ENCODE measurements at places on chromosomes 6 and 20.

GRCh38 chr20:6140947-6141346 is 18.1 kb upstream of the FERMT1 start:
- DNase-seq: no peak

GRCh38 chr20:4519534-4519933 is 202.2 kb upstream of the PRND start:
- peak; percentile 54 for DNase-seq

DNA sequence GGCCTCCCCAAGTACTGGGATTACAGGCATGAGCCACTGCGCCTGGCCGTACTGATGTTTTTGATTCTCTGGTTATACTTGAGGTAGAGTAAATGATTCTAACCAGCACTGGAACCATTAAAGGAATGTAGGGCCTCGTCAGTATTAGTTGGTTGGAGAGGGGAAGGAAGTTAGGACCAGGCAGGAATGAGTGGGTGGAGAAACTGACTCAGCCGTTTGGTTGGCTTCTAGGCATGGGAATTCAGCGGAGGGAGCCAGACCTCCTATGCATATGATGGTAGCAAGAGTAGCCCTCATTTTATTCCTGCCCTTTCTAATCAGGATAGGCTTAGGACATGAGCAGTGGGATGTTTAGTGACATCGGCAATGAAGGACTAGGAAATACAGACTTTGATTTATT is 19.0 kb upstream of the SERINC3 start:
- DNase-seq: no peak

GRCh38 chr20:58623579-58624473 is 27.3 kb upstream of the STX16 start:
- DNase-seq: no peak

DNA sequence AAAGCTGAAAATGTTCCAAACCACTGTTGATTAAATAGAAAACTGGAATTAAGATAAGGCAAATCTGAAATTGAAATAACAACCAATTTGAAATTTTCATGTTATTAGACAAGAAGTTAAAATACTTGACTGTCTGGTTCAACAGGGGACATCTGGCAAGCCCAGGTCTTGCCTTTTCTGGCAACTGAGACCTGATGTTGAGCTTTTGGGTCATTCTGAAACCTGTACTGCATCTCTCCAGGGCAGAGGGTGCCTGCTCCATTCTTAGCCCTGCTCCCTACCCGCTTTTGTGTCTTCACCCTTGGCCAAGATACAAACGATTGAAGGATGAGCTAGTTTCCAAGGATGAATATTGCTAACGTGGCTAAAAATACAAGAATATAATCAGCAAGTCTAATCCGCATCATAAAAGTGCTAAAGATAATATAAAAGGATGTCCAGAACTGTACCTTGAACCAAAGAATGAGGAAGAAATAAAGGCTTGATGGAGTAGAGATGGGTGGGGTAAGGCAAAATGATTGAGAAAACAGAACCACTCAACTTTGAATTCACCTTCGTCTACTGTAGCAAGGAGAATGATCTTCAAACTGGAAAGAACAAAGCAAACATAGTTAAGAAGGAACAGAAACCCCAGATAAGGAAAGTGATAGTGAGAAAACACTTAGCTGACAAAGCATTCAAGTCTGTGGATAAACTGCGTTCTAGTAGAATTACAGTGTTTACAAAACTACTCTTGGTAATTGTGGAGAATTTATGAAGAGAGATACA is 109.8 kb upstream of the MAN1A1 start:
- no peak for DNase-seq

GRCh38 chr6:3299221-3299620 is 40.5 kb downstream of the PSMG4 start:
- no peak for DNase-seq

DNA sequence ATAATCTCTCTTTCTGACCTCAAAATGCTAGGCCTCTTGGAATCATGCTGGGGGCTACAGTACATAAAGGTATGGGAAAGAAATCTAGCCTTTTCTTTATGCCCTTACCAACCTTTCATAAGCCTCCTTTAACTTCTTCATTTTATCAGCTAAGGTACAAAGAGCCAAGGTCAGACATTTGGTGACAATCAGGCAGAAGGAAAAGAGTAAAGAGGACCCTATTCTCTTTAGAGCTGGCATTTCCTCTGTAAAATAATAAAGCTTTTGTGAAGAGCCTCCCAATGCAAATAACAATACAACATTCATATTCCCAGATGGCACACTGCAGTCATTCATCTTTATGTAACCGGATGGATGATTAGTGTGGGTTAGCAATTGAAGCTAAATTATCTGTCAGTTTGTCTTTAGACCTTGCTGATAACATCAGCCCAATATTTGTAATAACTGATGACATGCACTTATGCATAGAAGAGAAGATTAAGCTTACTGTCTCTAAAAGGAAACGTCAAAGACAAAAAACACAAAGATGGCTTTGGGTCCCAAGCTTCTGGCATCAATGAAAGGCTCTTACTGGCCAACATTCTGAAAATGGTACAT is 163.1 kb downstream of the IBTK start:
- DNase-seq: no peak

DNA sequence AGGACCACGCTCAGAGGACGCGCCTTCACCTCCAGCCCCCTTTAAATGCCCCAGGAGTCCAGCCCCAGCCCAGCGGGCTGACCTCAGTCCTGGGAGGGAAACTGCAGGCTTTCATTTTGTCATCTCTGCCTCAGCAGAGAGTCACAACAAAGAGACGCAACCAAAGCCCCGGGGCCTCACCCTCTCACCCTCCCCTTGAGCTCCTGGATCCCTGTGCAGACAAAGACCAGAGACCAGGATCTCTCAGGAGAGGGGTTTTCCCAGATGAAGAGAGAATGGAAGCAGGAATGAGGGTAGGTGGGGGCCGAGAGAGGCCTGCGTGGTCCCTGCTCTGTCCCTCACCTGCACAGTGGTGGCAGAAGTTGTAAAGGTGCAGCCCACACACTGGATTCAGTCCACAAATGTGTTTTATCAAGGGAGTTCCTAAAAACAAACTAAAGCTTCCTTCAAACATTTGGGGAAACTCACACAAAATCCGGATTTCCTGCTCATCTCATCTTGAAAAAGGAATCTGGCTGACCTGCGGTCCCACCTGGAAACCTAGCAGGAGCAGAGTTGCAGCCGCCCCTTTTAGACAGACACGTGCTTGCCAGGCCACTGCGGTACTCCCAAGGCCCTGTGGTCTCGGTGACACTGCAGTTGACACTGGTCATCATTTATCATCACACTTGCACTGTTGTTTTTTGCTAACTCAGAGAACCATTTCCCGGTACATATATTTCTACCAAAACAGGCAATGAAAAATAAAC is 27.1 kb downstream of the PTGIS start:
- DNase-seq: no peak

GRCh38 chr20:47727909-47728361 is 57.3 kb downstream of the SULF2 start:
- no peak for DNase-seq

DNA sequence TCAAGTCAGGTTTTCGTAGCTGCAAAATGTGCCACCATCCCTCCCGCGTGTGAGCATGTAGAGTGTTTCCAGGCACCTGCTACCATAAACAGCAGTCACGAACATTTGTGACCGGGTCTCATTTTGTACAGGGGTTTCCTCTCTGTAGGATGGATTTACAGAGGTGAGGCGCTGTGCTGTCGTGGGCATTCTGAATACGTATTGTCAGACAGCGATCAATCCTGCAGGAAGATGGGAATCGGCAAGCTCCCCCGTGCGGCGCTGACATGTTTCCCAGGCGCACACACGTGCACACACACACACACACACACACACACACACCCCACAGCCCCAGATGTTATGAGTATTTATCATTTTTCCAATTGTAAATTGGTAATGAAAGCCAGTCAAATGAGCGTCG is 15.8 kb downstream of the ANKRD60 start:
- DNase-seq: no peak

- DNase-seq: no peak
Observed at GRCh38 chr20:36548704-36549627, 7.6 kb downstream of the MYL9 start.

DNA sequence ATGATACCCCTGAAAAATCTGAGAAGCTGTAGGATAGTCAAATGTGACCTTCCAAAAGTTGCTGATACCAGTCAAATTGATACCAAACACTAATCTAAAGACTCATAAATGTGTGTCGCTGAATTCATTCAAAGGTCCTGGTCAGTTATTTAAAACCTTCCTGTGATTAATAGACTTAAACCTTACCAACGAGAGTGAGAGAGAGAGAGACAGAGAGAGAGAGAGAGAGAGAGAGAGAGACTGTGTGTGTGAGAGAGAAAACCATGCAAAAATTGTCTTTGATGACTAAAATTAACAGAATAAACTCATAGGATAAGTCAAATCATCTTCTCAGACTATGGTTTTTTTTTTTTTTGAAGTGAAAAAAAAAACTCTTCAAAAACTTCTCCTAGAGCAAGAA is 370.9 kb upstream of the HS3ST5 start:
- no peak for DNase-seq

GRCh38 chr6:151372164-151372563 is 19.2 kb downstream of the ZBTB2 start:
- DNase-seq: no peak

DNA sequence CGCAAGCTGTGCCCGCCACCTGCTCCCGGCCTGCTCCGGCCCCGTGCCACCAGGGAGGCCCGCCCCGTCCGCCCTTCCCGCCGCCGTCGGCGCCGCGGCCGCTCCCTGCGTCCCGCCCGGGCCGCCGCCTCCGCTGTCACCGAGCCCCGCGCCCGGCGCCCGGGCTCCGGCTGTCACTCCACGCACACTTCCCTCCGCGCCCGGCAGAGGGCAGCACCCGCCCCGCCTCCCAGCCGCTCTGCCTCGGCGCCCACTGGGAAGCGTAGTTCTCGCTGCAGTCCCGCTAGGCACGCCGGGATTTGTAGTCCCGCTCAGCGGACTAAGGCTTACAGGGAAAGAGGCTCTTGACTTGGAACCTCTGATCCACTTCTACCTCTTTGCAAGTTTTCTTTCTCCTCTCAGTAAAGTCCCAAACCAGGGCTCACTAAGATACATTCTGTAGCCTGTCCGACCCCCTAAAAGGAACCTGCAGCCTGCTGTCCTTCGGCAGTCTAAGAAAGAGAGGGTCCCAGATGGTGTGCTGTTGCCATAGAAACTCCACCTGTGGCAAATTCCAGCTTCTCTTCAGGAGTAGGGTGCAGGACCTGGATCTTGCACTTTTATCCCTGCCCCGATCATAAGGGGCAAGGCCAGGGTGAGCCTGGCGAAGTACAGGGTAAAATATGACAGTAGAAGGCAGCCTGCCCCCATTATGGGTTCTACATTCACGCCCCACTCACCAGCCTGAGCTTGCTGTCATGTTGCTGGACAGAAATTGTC is at the start of gene TFEB:
TFEB (minus strand) TSS at position 182 of the 759 bp plus-strand sequence. CDS start 44,395 bp downstream, outside the sequence.
- peak; percentile 92 for DNase-seq

DNA sequence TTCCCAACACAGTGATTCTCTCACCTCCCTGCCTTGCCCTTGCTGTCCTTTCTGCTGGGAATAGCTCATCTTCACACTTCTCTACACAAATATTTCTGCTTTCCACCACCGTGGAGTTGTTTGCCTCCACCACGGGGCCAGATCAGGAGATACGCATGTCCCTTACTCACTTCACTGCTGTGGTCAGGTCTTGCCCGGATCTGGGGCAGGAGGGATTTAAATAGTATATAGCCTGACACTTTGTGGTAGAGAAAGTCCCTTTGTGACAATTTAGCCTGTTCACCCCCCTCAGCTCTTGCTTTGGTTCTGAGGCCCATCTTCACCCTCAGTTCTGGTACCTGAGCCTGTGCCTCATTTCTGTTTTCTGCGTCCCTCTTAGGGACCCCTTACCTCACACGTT is 92.6 kb upstream of the PREP start:
- DNase-seq: no peak

DNA sequence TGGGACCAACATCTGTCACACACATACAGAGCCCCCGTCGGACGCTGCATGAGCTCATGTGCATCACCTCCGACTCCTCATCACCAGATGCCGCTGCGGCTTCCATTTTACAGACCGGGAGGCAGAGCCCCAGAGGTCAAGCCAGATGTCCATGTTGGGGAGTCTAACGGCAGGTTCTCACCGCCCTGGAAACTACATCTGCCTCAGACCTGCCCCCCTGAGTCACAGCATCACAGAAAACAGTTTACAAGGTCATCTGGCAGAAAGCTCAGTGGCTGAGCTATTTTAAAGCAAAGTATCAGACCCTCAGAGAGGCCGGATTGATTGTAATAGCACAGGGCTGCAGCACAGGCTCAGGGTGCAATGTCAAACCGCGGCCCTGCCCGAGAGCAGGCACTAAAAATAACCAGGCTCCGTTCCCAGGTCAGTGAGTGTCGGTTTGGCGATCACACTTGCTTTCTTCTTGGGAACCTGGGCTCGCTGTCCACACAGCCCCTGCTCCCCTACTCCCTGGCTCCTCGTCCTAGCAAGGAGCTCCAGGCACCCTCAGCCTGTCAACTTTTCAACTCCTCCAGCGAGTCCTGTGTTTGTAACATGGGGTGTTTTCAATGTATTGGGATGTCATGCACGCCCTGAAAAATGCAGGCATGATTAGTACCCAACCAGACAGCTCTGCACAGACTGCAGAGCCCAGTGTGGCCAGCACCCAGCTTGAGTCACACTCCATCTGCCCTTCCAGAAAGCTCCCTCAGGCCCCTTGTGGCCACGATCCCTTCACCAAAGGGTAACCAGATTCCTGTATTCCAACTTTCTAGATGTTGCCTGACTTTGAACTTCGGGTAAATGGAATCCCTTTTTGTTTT is 264.5 kb downstream of the CDH4 start:
- no peak for DNase-seq

- DNase-seq: no peak
Observed at GRCh38 chr6:150592377-150592995, 7.2 kb upstream of the PLEKHG1 start.

- DNase-seq: no peak
Observed at GRCh38 chr6:12776291-12776690, 59.7 kb downstream of the PHACTR1 start.

GRCh38 chr20:20743511-20744169 is 31.2 kb upstream of the RALGAPA2 start:
- DNase-seq: no peak

- DNase-seq: no peak
Observed at GRCh38 chr6:137214931-137215330, 4.3 kb downstream of the IFNGR1 start.

- no peak for DNase-seq
Observed at GRCh38 chr6:3409699-3410384, 47.0 kb downstream of the SLC22A23 start.

GRCh38 chr6:72944660-72945059 is 280.6 kb downstream of the KHDC1L start:
- no peak for DNase-seq

DNA sequence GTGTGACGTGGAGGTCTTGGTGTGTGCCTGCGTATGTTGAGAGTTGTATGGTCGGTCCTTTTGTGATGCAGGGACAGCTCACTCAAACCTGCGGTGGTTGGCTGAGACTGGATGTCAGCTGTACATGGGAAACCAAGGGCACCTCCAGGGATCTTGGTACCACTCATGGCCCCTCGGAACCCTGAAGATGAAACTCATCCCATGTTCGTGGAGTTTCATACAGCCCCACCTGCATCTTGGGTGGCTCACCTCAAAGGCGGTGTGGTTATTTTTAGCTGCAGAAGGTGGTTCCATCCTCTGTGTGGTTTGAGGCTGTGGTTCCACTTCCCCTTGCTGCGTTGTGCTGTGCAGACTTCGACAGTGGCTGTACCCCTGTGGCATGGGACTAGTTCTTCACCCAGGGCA is 52.6 kb upstream of the SLC22A1 start:
- peak; percentile 11 for DNase-seq

- no peak for DNase-seq
Observed at GRCh38 chr6:36130667-36131510, 576 bp downstream of the MAPK13 start.

- DNase-seq: no peak
Observed at GRCh38 chr6:137676888-137677287, 182.7 kb upstream of the OLIG3 start.
